ENCODE measurements at places on chromosomes 2 and 18. TPM values are rescaled to one million over a fixed set of nuclear protein-coding genes. Genes with fewer than 3 reads are reported as not detected.

DNA sequence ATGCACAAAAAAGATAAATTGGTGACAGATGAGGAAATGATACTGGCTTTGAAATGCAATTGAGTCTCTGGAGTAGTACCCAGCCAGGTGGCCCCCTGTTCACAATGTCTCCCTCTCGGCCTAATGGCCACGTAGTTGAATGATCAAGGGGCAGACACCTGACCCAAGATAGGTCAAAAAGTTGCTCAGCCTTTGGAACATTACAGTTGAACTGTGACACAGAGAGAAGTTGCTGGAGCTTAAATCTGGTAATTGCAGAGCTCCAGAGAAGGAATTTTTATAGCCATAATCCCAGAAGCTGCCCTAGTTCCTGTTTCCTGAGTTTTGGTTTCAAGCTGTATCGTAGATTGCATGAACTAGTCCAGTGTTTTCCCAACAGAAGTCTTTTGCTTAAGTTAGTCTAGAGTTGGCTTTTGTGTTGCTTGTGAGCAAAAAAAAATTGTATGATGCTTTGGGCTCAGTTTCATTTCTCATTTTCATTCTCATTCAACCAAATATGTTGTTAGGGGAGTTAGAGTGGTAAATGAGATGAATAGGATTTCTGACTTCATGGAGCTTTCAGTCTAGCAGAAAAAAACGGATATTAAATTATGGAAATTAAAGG lies 117.9 kb downstream of the CSRNP3 start:
- no peak for DNase-seq

DNA sequence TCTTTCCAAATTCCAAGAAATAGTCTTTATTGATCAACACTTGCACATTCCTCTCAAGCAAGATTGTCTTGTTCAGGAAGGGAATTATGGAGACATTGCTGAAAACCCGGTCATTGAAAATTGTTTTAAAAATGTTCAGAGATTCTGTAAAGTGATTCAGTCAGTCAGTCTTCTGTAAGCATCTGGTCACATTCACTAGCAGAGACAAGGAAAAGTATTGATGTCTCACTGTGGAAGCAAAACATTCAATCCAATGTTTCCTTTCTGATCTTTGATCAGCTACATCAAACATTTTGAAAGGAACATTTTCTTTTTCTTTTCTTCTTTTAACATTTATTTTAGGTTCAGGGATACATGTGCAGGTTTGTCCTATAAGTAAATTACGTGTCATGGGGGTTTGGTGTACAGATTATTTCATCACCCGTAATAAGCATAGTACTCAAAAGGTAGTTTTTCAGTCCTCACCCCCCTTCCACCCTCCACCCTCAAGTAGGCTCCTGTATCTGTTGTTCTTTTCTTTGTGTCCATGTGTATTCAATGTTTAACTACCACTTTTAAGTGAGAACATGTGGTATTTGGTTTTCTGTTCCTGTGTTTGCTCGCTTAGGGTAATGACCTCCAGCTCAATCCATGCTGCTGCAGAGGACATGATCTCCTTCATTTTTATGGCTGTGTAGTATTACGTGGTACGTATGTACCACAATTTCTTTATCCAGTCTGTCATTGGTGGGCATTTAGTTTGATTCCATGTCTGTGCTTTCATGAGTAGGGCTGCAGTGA lies 61.2 kb downstream of the CTNNA2 start:
- DNase-seq = no peak

DNA sequence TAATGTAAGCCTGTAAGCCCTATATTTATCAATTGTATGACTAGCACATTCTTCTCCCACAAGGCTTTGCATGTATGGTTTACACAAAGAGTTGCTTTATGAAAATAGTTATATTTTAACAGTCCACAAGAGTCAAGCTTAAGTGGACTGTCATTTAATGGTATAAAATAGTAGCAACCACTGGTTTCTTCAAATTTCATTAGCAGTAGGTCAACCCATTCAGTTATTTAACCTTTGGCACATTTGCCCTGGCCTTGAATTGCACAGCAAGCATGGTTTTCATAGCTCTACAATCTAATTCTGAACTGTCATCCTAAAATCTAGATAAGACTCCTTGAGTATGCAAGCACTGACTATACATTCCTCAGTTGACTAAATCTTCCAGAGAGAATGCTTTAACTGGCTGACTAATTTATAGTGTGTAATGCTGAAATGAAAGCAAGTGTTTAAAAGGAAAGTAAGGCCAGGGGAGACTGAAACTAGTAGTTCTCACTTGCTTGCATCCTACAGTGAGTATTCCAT lies 1.8 kb downstream of the DPP4 start:
- DNase-seq = no peak

DNA sequence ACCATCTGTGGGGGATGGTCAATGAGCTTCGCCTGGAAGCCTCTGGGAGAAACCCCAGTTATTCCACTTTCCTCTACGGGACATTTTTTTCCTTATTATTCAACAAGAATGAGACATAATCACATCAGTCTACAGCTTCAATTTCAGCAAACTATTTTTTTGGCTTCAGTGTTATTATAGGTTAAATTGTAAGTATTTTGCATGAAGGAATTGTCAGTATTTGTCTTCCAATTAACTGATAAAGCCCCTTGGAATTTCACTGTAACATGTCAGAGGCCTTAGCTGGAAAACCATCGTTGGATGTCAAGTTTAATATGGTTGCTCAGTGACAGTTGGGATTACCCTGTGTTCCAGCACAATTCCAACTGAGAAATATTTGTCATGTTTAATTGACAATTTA lies 480.9 kb upstream of the CHST9 start:
- DNase-seq = no peak

The SLC9A4 gene
- not detected for total RNA-seq
